ENCODE measurements at places on chromosomes 4 and X.

DNA sequence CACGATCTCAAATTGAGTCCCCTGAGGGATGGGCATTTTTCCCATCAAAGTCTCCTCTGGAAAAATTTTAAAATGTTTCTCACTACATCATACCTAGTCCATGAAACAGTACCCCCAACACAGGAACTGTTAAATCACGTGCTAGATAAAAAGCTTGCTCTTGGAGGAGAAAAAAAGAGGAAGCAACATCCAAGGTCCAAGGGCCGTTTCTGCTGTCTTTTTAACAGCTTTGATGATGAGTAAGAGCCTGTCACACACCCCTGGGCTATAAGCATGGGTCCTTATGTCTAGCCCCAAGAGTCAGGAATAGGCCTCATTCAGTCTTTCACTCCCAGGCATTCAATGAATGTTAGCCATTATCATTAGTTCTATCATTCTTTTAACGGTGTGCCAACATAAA, 128.9 kb downstream of the SH3KBP1 start:
- DNase-seq, result no peak

DNA sequence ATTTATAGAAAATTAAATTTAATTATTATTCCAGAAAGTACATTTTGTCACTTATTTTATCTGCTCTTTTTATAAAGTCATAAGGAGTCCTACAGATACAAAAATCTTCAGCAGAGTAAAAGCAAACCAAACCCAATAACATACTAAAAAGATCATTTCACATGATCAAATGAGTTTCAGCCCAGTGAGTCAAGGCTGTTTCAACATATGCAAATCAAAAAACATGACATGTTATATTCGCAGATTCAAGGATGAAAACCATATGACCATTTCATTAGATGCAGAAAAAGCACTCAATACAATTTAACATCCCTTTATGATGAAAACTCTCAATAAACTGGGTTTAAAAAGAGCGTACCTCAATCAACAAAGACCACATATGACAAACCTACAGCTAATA, 214.3 kb downstream of the FAT4 start:
- DNase-seq, result no peak

DNA sequence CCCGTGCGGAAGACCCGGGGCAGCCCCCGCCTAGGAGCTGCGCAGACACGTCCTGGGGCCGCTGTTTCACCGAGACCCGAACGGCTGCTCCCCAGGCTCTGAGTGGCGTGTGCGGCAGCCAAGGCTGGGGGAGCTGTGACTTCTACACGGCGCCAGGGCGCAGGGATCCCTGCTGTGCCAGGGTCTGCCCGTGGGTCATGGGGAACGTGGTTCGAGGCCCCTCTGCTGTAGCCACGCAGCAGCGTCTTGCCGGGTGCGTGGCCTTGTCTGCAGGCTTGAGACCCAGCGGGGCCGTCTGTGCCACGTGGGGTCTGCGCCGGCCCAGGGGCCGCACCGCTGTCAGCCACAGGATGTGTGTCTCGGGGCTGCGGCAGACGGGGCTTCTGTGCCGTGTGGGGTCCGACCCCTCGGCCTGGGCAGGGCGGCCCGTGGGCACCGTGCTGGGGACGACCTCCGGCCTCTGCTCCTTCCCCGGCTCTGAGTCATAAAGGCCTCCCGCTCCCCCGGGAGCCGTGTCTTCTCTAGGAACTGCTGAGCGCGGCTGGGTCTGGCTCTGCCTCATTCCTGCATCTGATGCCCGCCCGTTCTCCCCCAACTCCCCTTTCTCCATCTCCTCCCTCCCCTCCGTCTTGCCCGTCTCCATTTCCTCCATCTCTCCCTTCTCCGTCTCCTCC, 12.7 kb upstream of the GTPBP6 start:
- DNase-seq, result no peak

- no peak for DNase-seq
These were observed 8.1 kb downstream of the RTL5 start for GRCh38 chrX:72123471-72124185.

GRCh38 chr4:20086067-20086798, 165.5 kb upstream of the SLIT2 start:
- no peak for DNase-seq
